Hematopoietic multipotent progenitor cell treated with erythropoietin and hydrocortisone succinate and interleukin-3 and kit ligand, for 15 days (in vitro differentiated cells): ENCODE measurements at places on chromosomes 6 and 20.
A peak's percentile ranks its signal among the peaks of the same experiment; 100 is the strongest.

DNA sequence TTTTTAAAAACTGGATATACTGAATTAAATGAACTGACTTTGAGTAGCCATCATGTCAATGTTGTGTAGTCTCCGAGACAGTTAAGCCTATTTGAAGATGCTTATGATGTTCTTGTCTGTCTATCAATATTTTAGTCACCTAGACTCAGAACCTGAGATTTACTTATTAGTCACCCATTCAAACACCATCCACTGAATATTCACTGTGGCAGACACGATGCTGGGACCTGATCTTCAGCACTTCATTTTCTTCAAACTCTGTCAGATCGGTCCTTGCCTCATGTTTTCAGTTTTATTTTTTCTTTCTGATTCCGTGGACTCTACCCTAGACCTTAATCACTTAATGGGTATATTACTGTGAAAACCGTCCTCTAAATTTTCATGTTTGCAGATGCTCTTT is 123.7 kb upstream of the MCHR2 start:
- DNase-seq = no peak

GRCh38 chr20:23254034-23254433 is 96.6 kb upstream of the NXT1 start:
- no peak for DNase-seq

DNA sequence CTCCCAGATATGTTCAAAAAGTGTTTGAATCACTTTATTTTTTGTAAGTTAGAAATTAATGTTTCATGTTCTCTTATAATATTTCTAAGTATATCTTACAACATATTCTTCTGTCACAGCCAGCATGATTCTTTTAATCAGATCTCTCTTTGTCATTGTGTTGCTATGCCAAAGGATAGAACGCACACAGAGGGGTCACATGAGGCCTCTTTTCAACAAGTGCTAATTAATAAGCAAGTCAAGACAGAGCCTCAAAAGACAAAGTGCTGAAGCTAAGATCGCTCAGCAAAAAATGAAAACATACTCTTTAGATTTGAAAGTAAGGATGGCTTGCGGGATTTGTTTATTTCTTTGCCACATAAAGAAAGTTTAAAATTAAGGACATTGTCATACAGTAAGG is 508.8 kb upstream of the PTCHD4 start:
- DNase-seq = no peak

- DNase-seq = peak; percentile 8
These were observed 188.3 kb upstream of the ZFP64 start for GRCh38 chr20:52379723-52380336.

DNA sequence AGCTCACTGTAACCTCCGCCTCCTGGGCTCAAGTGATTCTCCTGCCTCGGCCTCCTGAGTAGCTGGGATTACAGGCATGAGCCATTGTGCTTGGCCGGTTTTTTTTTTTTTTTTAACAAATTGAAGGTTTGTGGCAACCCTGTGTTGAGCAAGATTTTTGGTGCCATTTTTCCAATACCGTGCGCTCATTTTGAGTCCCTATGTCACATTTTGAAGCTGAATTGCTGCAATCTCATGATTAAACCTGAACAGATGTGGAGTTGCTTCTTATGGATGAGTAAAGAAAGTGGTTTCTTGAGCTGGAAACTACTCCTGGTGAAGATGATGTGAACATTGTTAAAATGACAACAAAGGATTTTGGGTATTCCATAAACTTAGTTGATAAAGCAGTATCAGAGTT is 16.6 kb downstream of the SASH1 start:
- no peak for DNase-seq

DNA sequence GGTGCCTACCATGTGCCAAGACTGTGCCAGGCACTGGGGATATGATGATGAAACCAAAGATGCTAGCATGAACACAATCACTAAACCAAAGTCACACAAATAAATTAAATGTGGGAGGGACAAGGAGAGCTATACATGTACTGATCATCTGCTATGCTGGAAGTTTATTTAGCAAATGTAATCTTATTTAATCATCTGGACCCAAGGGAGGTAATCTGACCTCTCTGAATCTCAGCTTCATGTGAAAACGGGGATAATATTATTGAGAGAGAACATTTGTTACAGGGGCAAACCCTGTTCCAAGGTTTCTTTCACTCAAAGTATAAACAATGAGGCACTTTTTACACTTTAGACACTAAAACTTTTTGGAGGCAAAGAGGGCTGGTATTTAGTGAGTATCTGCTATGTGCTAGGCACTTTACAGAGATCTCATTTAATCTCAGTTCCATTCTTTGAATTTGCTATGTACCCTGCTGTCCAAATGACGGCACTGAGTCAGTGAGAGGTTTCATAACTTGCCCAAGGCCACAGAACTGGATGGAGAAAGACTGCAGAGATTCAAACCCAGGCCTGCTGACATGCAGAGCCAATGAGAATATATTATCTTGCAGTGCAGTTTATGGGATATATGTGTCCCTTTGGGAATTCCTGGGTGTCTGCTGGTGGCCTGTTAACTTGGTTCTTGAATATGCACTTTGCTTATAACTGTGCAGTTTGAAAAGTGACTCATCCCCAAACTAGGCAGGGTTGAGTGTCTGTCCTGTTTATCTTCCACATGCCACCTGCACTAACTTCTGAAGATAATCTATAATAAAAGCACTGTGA is 3.3 kb upstream of the ASXL1 start:
- DNase-seq = no peak

GRCh38 chr6:42123379-42124103 is 18.9 kb downstream of the C6orf132 start:
- no peak for DNase-seq

GRCh38 chr20:14445310-14445709 is 107.9 kb upstream of the FLRT3 start:
- DNase-seq = no peak

GRCh38 chr6:18538315-18538714 is 151.2 kb downstream of the RNF144B start:
- no peak for DNase-seq

- no peak for DNase-seq
These were observed 8.1 kb upstream of the HBS1L start for GRCh38 chr6:135062735-135063134.

DNA sequence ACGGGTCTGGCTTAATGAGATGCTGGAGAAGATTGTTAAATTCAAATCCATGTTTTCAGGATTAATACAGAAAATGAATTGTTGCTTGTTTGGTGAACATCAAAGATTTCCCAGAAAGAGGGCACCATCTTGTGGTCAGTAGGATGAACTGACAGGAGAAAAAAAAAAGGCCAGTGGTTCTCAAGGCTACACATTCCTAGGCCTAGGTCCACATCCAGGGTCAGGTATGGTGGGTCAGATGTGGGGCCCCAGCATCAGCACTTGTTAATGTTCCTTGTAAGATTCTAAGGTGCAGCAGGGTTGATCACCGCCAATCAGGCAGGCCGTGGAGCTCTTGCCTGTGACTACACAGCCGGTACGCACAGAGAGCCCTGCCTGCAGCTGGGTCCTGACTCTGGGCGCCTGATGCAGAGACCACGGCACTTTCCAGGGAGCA is 34.0 kb upstream of the FOXO3 start:
- peak; percentile 53 for DNase-seq

DNA sequence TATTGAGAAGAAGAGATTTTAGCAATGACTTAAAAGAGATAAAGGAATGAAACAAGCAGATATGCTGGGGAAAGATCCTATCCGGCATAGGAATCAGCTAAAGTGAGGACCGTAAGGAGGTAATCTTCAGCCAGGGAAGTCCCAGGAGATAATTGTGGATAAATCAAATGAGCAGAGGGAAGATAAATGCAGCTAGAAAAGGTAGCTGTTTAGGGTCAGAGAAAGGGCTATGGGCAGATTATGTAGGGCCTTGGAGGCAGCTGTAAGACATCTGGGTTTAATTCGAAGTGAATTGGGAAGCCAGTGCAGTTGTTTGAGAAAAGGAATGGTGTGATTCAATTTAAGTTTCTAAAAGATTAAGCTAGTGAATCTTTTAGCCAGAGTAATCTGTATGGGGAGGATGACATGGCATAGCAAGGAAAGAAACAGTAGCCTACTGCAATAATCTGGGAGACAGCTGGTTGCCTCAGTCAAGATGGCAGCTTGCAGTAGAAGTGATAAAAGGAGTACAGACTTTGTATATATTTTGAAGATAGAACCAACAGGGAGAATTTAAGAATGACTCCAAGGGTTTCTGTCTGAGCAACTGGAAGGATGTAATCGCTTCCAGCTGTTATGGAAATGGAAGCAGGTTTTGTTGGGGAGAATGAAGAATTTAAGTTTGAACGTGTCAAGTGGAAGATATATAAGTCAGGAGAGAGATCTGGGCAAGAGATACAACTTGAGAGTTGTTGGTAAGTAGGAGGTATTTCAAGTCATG is 552.3 kb upstream of the FLRT3 start:
- DNase-seq = no peak

DNA sequence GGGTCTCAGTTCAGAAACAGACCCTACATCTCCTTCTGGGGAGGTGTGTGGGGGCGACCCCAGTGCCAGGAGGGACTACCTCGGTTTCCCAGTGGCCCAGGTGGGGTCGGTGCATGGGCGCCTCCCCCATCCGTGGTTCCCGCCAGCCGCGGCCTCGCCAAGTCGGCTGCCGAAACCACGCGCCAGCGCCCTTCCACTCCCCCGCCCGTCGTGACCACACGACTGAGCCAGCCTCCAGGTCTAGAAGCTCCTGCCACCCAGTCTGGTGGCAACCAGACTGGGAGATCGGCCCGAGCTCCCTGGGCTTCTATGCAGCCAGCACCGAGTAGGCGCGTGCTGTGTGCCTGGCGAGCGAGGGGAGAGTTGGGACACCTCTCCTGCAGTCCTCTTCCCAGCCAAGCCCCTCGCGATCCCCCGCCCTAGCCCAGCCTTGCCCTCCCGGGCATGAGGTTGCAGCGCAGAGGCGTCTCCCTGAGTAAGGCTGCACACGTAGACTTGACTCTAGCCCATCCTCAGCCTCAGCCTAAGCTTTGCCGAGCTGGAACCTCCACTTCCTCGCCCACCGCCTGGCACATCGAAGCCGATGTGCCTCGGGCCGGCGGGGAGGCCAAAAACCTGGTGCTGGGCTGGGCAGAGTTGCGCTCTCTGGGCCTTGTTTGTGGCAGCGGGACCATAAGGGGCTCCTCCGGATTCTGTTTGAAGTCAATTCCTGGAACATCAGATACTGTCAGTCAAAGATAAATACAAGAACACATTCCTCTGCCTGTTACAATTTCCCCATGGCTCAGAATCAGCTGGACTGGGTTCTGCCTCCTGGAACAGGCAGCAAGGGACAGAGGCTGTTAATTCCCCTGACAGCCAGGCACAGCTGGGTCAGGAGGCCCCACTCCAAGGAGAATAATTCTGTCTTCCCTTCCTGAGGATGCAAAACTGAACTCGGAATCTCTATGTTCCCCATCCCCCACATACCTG is 1.5 kb upstream of the CPNE5 start:
- DNase-seq = no peak

DNA sequence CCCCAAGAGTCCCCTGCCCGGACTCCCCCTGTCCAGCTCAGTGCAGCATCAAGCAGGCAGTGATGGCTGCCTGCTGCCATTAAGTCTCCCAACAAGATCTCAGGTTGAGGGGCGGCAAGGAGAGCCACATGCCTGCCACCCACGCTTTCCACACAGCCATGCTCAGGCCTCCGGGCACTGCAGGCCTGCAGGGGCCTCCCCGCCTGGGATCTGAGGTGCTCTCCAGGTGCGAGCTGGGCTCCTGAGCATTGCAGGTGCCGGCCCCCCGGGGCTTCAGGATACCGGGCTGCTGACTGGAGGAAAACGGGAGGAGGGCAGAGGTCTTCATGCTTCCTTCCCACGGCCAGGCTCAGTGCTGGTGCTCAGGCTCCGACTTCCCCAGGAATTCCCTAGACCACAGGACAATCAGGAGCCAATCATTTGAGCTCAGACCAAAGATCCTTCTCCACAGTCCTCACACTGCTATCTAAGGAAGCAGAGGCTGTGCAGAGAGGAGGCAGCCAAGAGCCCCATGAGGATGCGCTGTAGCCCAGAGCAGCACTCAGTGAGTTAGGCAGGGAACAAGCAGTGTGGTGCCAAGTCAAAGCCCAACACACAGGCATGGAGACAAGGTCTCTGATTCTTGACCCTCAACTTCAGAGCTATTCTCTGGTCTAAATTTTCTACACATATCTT is 52.7 kb downstream of the PYGB start:
- no peak for DNase-seq

DNA sequence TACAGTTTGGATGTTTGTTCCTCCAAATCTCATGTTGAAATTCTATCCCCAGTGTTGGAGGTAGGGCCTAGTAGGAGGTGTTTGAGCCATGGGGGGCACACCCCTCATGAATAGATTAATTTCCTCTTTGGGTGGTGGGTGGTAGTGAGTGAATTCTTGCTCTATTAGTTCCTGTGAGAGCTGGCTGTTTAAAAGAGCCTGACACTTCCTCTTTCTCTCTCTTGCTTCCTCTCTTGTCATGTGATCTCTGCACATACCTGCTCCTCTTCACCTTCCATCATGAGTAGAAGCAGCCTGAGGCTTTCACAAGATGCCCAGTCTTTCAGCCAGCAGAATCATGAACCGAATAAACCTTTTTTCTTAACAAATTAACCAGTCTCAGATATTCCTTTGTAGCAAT is 340.2 kb upstream of the CHD6 start:
- no peak for DNase-seq

DNA sequence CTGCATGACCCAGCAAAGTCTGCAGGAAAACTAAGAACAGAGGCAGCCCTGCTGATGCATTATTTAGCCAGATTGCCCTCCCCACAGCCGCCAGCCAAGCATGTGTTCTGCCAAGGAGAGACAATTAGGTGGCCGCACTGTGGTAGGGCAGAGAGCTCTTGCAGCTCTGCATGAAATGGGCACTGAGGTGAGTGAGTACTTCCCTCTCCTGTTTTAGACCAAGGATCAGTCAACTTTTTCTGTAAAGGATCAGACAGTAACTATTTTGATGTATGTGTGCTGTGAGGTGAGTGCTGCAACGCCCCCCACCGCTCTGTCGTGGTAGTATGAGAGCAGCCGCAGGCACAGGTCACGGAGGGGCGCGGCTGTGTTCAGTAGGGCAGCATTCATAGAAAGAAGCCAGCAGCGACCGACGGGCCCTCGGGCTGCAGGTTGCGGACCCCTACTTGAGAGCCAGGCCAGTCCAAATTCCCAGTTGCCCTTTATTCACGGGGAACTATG is 23.8 kb upstream of the FAM50B start:
- no peak for DNase-seq
